DMS79 treated with DMSO at 0.1 percent for 48 hours (cell line): ENCODE measurements at places on chromosomes 4 and X.

DNA sequence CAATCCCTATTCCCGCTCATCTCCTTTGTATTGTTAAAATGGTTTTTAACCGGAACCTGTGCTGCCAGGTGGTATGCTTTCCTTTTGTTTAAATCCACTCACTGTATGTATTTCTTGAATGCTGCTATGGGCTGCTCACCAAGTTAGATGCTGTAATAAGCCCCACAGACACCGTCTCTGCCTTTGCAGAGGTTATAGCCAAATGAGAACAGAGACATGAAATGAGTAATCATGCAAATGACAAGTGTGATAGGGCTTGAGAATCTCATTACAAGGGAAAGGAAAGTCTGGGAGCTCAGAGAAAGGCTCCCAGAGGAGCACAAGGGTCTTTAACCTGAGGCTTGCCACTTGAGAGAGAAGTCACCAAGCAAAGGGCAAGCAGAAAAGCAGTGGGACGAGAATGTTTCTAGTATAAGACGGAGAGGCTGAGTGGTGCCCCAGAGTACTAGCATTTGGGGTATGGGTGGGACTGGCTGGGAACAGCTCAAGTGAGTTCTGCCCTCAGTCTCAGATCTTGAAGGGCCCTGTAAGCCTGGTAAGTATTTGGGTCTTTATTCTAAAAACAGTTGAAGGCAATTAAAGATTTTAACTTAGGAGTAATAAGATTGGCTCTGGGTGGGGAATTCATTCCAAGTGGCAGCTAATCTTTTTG lies 110.8 kb upstream of the H2AZ1 start:
- DNase-seq = no peak

DNA sequence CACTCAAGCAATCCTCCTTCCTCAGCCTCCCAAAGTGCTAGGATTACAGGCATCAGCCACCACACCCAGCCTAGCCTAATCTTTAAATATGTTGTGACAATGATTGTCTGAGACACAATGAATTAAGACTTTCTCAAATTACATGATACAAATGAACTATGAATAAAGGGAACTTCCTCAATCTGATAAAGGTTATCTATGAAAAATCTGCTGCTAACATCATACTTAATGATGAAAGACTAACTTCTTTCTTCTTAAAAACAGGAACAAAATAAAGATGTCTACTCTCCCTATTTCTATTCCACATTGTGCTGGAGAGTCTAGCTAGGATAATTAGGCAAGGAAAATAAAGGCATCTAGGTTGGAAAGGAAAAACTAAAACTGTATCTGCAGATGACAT lies 60.0 kb downstream of the PDHA1 start:
- no peak for DNase-seq

DNA sequence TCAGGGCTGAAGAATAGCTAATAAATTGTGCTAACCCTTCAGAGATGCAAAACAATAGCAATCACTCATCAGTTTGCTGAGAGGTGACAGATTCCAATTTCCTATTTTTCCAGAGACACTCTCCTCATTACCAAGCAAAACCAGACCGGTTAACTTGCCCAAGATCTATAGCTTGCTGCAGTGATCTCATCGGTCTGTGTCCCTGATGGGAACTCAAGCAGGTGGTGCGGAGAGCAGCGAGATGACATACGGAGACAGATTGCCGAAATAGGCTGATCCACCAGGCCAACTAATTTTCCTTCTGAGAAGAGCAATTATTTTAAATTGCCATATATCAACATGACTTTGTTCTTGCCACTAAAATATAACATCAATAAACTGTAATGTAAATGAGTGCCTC lies 10.5 kb upstream of the DCHS2 start:
- DNase-seq = no peak

DNA sequence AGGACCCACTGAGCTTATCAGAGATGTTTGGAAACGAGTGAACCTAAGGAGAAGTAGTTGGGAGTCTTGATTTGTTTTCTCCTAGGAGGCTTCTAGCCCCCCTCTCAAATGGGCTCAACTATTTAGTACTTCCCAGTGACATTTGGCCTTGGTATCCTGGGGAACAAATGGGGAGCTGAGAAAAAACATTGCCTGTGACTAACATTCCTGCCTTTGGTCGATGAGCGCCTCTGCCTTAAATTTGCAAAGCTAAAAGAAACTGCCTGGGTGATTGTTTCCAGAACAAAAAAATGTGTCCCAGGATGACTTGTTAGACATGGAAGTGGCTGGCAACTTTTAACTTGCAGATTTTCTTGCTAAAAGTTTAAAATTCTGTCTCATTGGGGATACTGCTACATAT lies 58.8 kb upstream of the IGFBP7 start:
- no peak for DNase-seq

GRCh38 chr4:70371987-70372386 lies 10.9 kb upstream of the SMR3B start:
- no peak for DNase-seq

DNA sequence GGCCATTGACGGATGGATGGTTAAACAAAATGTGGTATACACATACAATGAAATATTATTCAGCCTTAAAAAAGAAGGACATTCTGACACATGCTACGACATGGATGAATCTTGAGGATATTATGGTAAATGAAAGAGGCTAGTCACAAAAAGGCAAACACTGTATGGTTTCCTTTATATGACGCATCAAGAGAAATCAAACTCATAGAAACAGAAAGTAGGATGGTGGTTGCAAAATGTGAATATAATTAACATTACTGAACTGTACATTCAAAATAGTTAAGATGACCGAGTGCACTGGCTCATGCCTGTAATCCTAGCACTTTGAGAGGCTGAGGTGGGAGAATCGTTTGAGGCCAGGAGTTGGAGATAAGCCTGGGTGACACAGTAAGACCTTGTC lies 9.5 kb upstream of the CASK start:
- DNase-seq = no peak

DNA sequence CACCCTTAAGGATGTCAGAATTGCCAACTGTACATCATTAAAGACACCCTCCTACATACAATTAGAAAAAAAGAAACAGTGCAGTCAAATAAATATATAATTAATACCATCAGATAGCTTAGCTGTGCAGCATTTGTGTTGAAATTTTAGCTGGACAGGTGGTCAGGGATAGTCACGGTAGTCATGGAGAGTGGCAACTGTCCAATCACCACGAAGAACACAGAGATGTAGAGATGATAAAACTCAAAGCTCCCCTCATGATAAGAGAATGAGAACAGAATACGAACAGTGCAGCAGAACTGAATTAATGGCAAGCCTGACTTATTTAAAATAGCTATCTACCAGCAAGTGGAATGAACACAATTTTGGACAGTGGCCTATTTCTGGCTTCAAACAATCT lies 27.2 kb downstream of the SLC39A8 start:
- no peak for DNase-seq

DNA sequence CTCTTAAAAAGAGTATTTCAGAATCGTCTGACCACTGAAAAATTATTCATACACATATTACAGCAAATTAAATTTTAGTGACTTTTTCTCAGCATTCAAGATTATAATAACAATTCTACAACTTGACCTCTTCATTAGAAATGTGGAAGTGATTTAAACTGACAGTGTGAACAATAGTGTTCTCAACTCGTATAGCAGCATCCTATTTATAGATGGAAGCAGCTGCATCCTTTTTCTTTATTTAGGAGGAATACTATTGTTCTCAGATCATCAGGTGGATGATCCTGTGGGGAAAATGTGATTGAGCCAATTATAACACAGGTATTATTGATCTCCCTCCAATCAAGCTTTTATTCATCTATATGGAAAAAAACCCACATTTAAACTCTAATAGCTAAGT lies 56.7 kb downstream of the RAPGEF2 start:
- DNase-seq = no peak

DNA sequence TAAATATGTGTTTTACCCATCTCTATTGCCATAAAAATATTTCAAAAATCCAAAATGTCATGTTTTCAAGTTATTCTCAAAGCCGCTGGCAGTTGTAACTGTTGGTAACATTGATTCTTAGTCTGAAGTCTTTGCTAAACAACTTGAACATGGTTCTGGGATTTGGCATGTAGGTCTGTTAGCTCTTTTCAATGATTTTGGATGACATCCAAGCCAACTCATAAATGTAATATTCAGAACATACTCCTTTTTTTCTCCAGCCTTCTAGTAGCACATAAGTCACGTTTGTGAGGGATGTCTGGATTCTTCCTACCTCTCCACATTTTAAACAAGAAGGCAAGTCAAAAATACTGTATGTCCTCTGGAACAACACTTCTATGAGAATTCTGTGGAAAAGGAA lies 305.3 kb downstream of the PRR32 start:
- no peak for DNase-seq

- no peak for DNase-seq
Observed at GRCh38 chr4:7131498-7132031, 60.8 kb upstream of the SORCS2 start.
